ENCODE measurements at places on chromosomes 2 and 18. TPM values are rescaled to one million over a fixed set of nuclear protein-coding genes. Genes with fewer than 3 reads are reported as not detected.

FRZB gene
- 72.8 TPM for total RNA-seq

C2orf78 gene
- 0.06 TPM for total RNA-seq

IL1RL1 gene
- not detected for total RNA-seq

GALNT3 gene
- 0.65 TPM for total RNA-seq

CNDP1 gene
- total RNA-seq: not detected

LOXL3 gene
- total RNA-seq: 39.1 TPM

CRIM1 gene
- 10.2 TPM for total RNA-seq
